ENCODE measurements at places on chromosomes 5 and 9.
A peak's percentile ranks its signal among the peaks of the same experiment; 100 is the strongest.

- no peak for DNase-seq
Observed at GRCh38 chr5:151772029-151772845, 483 bp downstream of the G3BP1 start.

GRCh38 chr5:177296581-177296980, 6.9 kb downstream of the RAB24 start:
- no peak for DNase-seq

DNA sequence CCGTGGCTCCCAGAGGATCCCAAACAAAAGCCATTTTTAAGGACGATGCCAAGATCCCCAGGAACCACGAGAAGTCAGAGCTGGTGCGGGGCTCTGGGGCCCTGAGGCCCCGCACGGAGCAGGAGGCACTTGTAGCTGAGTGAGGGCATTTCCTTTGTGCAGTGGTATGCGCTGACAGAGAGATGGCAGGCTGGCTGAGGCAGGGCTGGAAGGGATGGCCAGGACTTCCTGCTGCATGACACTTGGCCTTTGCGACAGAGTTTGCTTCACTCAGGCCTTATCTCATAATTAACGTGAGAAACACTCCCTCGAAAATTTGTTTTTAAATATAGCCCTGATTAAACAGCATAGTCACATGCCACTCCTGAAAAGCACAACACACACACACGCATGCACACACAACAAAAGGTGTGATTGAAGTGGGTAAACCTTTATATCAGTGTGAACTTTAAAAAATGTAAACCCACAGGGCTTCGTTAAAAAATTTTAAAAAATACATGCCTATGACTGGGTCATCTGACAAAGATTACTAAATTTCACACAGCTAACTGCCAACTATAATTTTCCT, 536.6 kb downstream of the PDE4D start:
- no peak for DNase-seq

DNA sequence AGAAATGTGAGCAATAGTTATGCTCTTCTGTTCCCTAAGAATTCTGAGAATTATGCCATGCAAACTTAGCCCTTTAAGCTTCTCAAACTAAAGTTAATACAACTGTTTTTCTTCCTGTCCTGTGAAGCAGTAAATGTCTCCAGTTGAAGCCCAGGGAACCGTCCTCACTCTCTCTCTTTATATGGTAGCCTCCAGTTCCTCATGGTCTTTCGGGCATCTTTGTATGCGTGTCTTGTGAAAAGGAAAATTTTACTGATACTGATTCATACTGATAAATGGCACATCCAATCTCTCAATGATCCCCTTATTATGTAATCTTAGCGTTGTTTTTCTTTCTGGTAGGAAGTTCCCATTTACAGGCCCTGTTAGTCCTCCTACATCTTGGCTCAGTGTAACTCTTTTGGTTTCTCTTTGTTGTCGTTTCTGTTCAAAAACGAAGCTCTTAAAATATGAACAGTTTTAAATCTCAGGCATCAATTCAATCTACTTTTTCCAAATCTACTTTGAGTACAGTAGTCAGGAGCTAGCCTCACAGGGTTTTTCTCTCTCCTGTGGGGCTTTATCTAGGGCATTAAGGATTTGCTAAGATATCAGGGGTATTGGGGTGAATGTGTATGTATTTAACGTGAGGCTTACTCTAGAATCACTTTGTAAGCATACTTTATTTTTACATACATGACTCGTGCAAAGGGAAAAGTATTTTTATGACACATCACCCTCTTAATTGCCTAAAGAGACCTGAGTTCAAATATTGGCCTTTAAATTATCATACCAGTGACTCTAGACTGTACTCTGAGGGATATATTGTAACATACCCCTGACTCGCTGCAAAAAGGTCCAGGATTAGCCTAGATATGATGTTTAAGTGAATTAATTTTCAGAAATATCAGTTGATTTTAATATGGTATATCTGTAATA, 258.0 kb downstream of the NR3C1 start:
- no peak for DNase-seq

GRCh38 chr9:105507096-105507790, 50.7 kb upstream of the FKTN start:
- DNase-seq, result no peak

- DNase-seq, result no peak
Observed at GRCh38 chr5:34707451-34708107, 51.5 kb downstream of the RAI14 start.

- DNase-seq, result no peak
Observed at GRCh38 chr5:162699361-162699760, 631.8 kb downstream of the GABRG2 start.

GRCh38 chr5:37568018-37568753, 189.1 kb downstream of the WDR70 start:
- DNase-seq, result no peak

- DNase-seq, result no peak
Observed at GRCh38 chr5:125457617-125458016, 711.2 kb upstream of the ZNF608 start.

GRCh38 chr9:27340285-27340674, 43.3 kb upstream of the EQTN start:
- DNase-seq, result no peak

GRCh38 chr5:54344653-54345052, 34.3 kb upstream of the ARL15 start:
- DNase-seq, result no peak

DNA sequence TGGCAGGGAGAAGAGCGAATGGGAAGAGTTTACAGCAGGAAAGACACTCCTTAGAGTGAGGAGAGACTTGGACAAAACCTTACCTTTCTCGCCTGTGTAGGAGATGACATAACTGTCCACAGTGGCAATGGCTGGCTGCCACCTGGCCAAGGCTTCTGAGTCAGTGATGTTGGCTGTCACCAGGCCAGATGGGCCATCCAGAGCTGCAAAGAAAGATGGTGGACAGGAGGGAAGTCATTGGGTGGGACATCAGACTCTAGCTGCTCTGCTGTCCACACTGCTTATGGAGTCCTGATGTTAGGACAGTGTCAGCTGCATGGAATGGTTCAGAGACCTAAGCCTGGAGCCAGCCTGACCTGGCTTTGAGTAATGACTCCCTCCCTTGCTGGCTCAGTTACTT, 79.8 kb downstream of the TNC start:
- DNase-seq, result no peak

DNA sequence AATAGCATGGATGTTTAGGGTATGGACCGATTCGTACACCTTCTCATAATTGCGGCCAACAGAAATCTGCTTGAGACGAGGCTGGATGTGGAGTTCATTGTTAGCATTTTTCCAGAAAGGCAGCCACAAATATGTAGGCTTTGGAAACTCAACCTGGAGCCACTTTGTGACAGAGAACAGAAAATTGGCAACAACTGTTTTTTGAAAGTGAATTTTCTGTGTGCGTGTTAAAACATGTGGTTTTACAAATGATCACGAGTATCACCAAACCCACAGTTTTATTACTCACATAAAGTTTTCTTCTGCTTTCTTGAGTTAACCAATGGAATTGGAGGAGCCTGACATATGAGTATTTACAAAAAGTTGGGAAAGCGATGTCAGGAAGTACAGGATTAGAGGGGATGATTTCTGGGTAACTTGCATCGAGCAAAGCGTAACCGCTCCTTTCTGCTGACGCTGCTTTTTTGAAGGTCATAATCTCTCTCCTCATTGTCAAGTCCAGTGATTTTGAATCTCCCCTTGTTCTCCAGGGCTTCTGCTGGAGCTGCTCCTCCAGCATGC, 138.5 kb upstream of the TAF11L2 start:
- DNase-seq, result no peak

DNA sequence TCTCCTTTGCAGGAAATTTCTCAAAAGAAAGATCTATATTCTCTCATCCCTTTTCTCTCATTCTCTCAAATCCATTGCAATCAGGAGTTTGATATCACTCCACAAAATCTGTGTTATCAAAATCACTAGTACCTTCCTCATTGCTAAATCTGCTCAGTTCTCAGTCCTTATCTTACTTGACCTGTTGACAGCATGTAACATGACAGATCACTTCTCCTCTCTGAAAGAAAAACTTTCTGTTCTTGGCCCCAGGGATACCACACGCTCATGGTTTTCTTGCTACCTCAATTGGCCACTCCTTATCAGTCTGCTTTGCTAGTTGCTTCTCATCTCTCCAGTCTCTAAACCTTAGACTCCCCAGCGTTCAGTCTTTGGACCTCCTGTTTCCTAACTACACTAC, 22.1 kb downstream of the SRP19 start:
- DNase-seq, result no peak

- DNase-seq, result no peak
Observed at GRCh38 chr5:41636605-41637004, 126.2 kb upstream of the PLCXD3 start.

DNA sequence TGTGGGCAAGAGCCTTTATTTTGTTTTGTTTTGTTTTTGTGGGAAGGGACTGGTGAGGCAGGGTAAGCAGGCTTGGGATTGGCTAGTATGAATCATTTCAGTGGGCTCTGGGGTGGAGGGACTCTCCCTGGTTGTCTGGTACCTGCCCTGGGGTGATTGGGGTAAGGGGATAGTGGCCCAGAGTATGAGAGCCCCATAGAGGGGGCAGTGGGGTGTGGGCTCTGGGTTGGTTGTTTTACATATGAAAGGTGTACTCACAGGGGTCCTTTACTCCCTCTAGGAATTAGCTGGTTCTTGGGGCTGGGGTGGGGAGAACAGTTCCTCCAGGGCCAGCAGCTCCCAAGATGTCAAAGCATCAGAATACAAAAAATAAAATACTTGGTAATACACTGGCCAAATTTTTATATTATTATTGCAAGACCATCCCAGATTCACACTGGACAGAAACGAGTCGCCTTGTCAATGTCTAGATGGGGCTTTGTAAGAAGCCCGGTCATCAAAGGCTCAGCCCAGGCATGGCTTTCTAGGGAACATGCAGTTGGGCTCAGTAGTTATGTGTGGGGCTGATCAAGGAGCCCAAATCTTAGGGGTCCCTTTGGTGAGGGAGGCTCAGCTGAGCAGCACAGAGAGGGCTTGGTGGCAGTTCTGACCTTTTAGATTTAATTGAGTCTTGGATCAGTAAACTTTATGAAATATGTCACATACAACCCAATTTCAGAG, 190.5 kb downstream of the NXNL2 start:
- no peak for DNase-seq

GRCh38 chr5:116668390-116668789, 93.8 kb upstream of the SEMA6A start:
- no peak for DNase-seq

DNA sequence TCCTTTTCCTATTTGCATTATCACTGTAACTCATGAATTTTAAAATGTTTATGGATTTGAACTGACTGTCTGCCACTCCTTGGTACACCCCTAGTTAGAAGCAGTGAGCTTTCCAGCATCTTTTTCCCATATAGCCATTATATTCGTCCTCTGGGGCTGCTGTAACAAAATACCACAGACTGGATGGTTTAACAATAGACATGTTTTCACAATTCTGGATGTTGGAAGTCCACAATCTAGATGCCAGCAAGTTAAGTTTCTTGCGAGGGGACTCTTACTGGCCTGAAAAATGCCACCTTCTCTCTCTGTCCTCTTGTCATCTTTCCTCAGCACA, 530.0 kb downstream of the SEMA5A start:
- DNase-seq, result no peak

DNA sequence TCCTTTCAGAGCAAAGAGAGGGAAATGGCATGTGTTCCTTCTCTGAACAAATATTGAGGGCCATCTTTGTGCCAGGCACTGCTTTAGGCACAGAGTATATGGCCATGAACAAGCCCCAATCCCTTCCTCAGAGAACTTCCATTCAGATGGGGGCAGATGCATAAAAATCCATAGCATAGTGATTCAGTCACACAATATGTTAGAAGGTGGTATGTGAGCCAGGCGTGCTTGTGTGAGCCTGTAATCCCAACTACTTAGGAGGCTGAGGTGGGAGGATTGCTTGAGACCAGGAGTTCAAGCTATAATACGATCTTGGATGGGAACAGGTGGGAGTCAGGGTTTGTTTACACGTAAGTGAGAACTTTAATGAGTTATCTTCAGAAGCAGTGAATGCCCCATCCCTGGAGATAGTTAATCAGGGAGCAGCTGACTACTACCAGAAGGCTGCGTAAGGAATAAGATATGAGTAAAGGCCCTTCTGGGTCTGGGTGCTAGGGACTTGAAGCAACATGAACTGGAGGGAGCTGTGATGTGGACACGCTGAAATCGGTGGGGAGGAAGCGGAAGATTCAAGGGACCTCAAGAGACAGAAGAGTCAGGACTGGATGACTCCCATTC, 27.1 kb downstream of the NANS start:
- no peak for DNase-seq

DNA sequence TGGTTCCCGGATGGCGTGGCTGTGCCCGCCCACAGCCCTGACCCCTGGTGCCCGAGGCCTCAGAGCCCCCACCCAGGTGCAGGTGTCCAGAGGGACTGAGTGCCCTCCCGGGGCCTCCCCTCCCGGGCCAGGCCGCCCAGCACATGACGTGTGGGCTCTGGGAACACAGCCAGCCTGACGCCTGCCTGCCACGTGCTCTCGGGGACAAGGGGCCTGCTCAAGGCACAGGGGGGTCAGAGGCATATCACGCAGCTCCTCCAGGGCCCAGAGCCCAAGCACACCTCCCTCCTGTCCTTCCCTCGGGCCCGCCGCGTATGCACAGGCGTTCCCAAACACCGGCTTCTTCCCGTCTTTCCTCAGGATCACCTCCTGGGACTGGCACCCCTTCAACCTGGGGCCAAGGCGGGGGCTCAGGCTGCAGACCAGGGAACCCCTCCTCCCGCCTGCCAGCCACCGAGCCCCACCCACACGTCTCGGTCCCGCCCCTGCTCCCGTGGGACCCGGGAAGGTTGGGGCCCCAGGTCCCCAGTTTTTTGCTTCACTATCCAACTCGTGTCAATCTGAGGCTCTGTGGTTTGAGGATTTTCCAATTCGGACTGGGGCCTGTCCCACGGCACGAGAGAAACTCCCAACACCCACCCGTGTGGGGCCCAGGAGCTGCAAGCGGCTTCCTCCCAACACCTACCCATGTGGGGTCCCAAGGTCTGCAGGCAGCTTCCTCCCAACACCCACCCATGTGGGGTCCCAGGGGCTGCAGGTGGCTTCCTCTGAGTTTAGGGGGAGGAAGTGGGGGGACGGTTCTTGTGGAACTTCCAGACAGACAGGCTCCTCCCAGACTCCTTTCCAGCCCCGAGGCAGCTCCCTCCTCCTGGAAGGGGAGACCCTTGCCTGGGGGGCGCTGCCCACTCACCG, 1.5 kb downstream of the LCN10 start:
- DNase-seq, result no peak

- peak; percentile 97 for DNase-seq
Observed at GRCh38 chr5:172795318-172795977, 24.5 kb upstream of the DUSP1 start.
